Activated naive CD8-positive, alpha-beta T cell treated with anti-CD3 and anti-CD28 coated beads, Interleukin-2, amount 10 ng/mL, durations not matched to agents 7 days and 5 days (primary cell): ENCODE measurements at places on chromosomes 12 and 14.

- DNase-seq = peak; percentile 39
Observed at GRCh38 chr12:107404981-107405380, 280.6 kb upstream of the PWP1 start.

DNA sequence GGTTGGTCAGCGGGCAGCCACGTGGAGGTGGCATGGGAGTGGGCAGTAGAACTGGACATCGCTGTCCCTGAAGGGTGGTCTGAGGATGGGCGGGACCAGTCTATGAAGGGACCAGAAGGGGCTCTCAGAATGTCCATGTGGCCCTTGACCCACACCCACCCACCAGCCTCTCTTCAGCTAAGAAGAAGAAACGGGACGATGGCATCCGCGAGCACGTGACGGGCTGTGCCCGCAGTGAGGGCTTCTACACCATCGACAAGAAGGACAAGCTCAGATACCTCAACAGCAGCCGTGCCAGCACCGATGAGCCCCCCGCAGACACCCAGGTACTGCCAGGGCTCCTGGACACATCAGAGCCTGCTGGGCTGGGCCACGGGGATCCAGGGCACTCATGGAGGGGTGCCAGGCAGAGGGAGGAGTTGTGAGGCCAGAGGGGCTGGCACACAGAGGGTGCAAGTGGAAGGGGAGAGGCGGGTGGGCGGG, 21.3 kb downstream of the SETD1B start:
- no peak for DNase-seq

- no peak for DNase-seq
Observed at GRCh38 chr12:128930606-128931005, 77.3 kb downstream of the GLT1D1 start.

DNA sequence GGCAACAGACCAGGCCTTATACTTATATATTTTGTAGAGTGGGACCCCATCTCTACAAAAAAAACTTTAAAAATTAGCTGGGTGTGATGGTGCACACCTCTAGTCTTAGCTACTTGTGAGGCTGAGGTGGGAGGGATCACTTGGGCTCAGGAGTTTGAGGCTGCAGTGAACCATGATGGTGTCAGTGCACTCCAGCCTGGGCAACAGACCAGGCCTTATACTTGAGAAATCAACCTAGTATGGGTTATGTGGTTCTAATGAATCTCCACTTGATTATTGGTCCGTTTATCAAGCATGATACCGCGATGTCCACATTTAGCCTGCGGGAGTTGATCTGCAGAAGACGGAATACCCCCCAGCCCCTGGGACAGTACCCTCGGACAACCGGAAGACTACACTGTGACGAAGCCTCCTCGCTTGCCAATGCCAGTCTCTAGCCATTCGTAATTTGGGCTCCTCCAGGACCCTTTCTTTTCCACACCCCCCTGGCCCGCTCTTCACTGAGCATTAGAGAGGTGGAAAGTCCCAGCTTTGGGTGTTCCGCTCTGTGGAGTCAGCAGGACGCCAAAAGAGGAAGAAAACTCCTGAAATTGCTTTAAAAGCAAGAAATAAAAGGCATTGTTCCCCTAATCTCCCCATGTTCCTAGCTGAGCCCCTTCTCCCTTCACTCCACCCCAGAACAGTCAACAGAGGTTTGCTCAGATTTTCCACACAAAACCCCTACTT, 19.4 kb downstream of the LTBP2 start:
- no peak for DNase-seq

GRCh38 chr12:110304061-110304551, 23.1 kb downstream of the ATP2A2 start:
- no peak for DNase-seq

DNA sequence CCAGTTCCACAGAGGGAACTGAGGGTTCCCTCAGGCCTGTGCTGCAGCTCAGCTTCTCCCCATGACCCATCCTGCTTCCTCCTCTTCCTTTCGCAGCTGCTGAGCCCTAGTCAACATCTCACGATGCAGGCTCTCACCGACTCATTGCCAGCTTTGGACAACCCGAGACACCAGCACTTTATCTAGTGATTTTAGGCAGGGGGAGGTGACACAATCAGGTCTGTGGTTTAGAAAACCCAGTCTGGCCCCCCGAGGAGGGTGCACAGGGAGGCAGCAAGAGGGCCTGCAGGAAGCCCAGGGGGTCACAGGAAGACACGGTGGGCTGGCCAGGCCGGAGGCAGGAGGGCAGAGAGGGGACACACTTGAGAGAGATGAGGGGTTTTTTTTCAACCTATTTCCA, 35.4 kb downstream of the DIO3 start:
- DNase-seq = peak; percentile 28

DNA sequence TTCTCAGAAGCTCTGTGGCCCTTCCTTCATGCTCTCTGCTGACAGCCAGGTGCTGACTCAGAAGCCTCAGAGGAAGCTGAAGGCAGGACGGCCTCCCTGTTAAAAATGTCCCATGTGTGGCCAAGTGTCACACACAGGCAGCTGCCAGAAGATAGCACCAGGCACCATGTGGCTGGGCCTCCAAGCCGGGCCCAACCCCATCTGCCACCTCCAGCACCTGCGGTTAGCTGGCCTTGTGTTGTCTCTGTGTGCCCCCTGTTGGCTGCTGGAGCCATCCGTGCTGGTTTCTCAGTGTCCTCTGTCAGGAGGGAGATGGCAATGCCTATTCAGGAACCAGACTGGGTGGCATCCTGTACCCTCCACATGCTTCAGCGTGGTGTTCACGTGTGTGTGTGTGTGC, 63.2 kb downstream of the TSPAN11 start:
- no peak for DNase-seq

- no peak for DNase-seq
Observed at GRCh38 chr12:75812271-75813018, 219.1 kb downstream of the PHLDA1 start.

DNA sequence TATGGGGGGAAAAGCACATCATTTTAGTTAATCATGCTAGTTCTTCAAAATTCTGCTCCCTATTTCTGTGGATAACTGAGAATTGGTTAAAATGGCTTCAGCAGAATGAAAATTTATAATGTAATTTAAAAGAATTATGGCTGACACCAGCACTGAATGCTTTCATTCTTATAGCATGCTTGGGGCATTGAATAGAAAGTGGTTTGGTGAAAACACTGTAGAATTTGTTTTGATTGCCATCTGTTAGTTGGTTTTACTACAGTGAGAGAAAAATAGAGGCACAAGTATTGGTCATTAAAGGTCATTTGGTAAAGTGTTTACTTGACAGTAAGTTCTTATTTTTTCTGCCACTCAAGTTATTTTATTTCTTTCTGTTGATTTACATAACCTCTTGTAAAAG, 70.8 kb downstream of the PRORP start:
- DNase-seq = no peak
